ENCODE measurements at places on chromosomes 11 and 22.

DNA sequence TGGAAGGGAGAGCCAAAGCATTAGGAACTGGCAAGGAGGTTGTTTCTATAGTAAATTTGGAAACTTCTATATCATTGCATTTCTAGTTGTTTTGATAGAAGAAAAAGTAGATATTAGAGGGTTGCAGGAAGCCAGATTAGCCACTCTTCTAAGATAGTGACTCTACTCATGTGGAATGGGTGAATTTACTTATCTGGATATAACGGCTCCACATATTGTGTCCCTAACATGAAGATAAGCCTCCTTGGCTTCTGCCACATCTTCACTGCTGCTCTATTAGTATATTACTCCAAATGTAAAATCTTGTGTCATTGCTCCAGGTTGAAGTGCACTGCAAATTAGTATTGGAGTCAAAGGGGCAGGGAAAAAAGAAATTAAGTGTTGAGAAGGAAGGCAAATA is 283.3 kb downstream of the CASP12 start:
- DNase-seq: no peak
- H3K4me1 ChIP-seq: no peaks in the 10 kb centered on the region
- no peak overlapping the region for H3K4me3 ChIP-seq

DNA sequence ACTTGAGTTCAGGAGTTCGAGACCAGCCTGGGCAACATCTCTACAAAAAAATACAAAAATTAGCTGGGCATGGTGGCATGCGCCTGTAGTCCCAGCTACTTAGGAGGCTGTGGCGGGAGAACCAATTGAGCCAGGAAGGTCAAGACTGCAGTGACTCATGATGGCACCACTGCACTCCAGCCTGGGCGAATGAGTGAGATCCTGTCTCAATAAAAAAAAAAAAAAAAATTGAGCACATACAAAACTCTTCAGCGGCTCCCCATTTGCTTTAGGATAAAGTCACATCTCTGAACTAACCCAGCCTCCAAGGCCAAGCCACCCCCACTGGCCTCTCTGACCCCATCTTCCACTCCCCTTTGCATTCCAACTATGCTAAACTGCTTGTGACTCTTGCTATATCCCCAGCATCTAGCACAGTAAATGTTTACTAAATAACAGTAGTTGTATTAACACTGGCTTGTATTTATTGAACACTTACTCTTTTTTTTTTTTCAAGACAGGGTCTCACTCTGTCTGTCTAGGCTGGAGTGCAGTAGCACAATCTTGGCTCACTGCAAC is 28.9 kb downstream of the CREB3L1 start:
- H3K4me1 ChIP-seq: no peaks in the 10 kb centered on the region
- no peak overlapping the region for H3K27ac ChIP-seq
- H3K36me3 ChIP-seq: peaks cover 4% of the 10 kb centered on the region
- H3K4me3 ChIP-seq: no peak overlapping the region

DNA sequence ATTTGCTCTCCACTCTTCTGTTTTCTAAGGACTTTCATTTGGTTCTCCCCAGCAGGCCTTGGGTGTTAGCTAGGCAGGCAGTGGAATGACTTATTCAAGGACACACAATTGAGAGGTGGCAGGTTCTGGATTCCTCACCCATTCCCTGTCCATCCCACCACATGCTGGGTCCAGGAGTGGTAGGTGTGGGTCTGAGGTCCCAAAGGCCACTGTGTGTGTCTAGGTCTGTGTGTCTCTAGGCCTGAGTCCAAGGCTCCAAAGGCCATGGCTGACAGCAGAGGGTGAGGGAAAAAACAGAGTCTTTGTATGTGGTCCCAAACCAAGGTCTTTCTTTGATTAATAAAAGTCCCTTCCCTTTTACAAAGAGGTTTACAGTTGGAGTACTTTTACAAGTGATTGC is 40.8 kb downstream of the SLC5A1 start:
- no peak overlapping the region for H3K4me3 ChIP-seq
- no peaks in the 10 kb centered on the region for H3K27me3 ChIP-seq
- H3K36me3 ChIP-seq: no peaks in the 10 kb centered on the region
- H3K27ac ChIP-seq: no peak overlapping the region
- H3K4me1 ChIP-seq: no peaks in the 10 kb centered on the region

GRCh38 chr22:19715188-19715930 is 1.1 kb downstream of the SEPTIN5 start:
- H3K4me1 ChIP-seq: peaks cover 5% of the 10 kb centered on the region
- no peak for DNase-seq

DNA sequence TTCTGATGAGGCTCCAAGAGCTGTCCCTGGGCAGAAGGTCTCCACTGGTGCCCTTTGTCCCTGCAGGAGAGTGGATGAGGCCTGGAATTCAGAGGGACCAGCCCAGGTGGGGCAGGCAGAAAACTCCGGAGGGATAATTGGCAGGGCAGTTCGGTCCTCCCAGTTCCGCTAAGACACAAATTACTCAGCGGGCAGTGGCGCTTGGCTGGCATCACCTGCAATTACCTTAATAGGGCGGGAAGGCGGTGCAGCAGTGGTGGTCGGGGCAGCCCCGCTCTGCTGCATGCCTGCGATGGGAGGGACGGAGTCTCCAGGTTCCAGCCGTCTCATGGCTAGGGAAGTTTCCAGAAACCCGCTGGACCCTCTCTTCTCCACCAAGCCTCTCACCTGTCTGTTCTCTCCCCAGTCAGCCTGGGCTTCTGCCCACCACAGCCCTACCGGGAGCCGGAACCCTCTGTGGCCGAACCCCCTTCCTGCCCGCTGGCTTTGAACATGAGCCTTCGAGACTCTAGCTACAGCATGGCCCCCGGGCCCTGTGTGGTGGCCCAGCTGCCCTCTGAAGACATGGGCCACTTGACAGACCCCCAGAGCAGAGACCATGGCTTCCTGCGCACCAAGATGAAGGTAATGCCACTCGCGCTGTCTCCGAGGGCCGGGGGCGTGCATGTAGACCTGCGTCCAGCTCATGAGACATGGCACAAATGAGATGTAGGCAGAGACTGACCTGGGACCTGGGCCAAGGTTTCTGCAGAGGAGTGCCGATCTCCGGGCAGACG is 7.0 kb downstream of the OVOL1 start:
- H3K36me3 ChIP-seq: no peaks in the 10 kb centered on the region
- H3K27me3 ChIP-seq: no peaks in the 10 kb centered on the region
- H3K4me1 ChIP-seq: peaks cover 13% of the 10 kb centered on the region
- no peak overlapping the region for H3K27ac ChIP-seq
- H3K4me3 ChIP-seq: no peak overlapping the region

- no peaks in the 10 kb centered on the region for H3K27me3 ChIP-seq
- H3K4me3 ChIP-seq: no peak overlapping the region
- H3K36me3 ChIP-seq: no peaks in the 10 kb centered on the region
- H3K4me1 ChIP-seq: no peaks in the 10 kb centered on the region
- peak overlapping the region; percentile 77 for H3K27ac ChIP-seq
Observed at GRCh38 chr11:134070342-134070845, 1.5 kb downstream of the JAM3 start.

DNA sequence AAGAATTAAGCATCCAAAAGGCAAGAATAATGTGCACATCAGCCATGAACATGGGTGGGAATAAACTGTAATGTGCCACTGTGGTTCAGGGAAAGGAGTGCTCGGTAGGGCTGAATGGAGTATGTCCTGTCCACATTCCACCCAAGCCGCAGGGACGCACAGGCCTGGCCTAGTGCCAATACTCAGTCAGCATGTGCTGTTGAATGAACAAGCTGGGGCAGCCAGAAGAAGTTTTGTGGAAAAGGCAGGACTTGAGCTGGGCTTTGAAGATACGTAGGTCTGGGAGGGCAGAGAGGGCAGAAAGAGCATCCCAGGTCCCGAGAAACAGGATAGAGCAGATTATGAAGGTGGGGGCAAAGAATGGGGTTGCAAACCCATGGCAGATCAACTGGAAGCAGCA is 60.0 kb upstream of the PLET1 start:
- no peaks in the 10 kb centered on the region for H3K27me3 ChIP-seq
- peaks cover 15% of the 10 kb centered on the region for H3K4me1 ChIP-seq
- DNase-seq: peak; percentile 72
- no peaks in the 10 kb centered on the region for H3K36me3 ChIP-seq

Data from prostate gland (tissue), 2 donors.